ENCODE measurements at places on chromosomes 3 and 15.
A peak's percentile ranks its signal among the peaks of the same experiment; 100 is the strongest.

DNA sequence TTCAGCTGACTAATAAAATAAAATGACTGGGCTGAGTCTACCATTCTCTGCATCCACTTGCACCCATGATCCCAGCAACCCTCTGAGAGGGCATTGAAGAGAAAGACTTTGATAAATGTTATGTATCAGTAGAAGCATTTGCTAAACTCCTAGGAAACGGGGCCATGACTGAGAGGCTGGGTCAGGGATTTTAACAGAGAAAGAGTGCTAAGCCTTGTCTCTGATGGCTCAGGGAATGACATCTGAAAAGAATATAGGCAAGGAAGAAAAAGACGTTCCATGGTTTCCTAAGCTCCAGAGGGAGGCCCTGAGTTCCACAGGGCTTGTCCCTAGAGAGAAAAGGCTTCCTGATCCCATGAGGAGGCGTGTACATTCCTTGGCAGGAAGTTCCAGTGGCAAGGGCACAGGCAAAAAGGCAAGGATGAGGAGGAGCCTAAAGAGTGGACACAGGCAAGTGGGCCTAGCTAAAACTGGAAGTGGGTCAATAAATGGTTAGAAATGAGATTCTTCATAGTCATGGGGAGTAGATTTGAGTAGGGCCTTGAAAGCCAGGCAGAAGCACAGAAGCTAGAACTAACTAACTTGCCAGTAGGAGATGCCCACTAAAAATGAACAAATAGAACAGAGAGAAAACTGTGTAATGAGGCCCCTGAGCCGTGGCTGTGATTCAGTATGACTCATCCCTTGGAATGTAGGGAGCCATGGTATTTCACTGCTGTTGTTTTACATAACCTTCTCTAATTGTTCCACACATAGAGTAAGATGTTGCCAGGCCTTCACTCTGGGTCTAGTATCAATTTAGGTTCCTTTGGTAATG, 44.9 kb upstream of the MANF start:
- DNase-seq = no peak

DNA sequence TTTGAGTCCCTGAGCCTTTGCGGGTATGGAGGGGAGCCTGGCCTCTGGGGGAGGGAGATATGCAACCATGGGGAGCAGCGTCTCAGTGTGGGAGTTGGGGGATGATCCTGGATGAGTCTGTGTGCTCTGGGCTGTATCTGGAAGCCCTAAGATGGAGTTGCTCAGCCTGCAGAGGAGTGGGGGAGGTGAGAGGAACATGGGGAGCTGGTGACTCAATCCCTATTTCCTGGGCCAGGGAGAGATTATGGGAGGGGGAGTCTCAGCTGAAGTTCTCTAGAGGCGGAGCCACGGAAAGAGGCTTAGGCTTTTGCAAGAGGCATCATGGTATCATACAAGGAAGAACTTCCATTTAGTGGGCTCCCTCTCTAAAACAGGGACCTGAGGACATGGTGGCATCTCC, 59.5 kb upstream of the TMEM115 start:
- no peak for DNase-seq

GRCh38 chr3:143856252-143856970, 8.1 kb upstream of the SLC9A9 start:
- DNase-seq = no peak

- DNase-seq = no peak
These were observed 273.3 kb upstream of the ICE2 start for GRCh38 chr15:60751985-60752952.

DNA sequence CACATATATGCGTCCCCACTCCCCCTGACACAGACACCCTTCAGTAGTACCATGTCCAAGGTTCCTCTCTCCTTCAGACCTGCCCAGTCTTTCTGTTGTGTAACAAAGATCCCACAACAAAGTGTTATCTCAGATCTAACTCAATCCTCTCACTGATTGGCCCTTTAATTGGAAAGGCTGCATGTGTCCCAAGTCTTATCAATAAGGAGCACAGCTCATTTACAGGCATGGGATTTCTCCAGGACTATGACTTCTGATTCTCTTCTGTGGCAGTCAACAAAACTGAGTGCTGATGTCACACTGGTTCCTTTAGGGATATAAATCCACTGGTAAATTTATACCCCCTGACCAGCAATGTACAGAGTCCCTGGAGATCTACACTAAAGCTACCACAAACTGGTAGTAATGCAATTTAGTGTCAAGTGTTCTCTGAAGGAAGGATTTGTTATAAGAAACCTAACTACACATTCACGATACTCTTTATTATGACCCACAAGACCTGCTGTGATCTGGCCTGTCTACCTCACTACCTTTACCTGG, 28.1 kb downstream of the CLK3 start:
- DNase-seq = no peak

DNA sequence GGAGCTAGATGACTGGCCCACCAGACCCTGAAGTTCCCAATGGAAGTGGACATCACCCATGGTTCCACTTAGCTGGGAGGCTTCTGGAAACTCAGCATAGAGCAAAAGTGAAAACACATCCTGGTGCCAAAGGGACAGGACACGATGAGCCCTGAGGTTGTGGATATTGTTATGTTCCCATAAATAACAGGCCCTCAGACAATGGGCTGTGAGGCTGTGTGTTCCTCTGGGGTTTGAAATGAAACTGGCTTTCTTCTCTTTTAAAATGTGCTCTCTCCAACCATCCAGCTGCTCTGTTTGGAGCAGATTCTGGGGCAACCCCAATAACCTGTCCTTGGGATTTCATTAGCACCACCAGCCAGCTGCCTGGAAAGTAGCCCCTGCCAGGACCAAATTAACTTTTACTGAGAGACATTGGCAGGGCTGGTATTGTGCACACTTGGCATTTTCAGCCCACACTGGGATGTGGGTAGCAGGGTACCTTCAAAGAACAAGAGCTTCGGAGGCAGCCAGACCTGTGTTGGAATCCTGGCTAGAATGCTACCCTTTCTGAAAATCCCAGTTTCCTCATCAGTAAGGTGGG, 97.5 kb downstream of the DNAJB8 start:
- DNase-seq = peak; percentile 3

GRCh38 chr15:26729030-26729429, 43.8 kb downstream of the GABRB3 start:
- DNase-seq = no peak

DNA sequence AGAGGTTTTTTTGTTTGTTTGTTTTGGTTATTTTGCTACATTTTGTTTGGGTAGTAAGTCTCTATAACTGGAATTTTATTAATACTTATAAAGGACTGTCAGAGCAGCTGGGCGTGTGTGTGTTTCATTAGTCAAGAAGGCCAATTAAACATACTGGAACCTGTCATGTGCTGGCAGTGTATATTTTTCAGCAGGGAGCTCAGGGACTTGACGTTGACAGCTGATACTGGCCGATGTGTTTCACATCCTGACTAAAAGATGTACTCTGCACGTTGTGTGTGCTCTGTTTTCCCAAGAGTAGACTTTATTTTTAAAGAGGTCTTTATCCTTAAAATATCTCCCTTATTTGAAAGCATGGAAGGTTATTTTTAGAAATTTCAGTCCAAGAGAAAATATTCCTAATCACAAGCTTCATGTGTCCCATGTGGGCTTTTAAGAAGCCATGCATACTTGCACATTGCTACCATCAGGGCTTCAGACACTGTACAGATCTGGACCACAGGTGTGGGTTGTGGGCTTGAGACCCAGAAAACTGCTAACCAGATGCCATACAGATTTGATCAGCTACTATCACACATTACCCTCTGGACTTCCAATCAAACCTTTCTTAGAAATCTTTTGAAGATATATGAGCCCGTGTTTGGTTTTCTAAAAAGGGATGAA, 135.9 kb downstream of the FEZF2 start:
- DNase-seq = no peak

Measured in skin of body (tissue), 3 donors.